ENCODE measurements at places on chromosomes 7 and 10. TPM values are rescaled to one million over a fixed set of nuclear protein-coding genes. Genes with fewer than 3 reads are reported as not detected.
A peak's percentile ranks its signal among the peaks of the same experiment; 100 is the strongest.

The DDIT4 gene
- 1,063 TPM for total RNA-seq

The TRIL gene
- 11.0 TPM for total RNA-seq

The NRG3 gene
- total RNA-seq = not detected

DNA sequence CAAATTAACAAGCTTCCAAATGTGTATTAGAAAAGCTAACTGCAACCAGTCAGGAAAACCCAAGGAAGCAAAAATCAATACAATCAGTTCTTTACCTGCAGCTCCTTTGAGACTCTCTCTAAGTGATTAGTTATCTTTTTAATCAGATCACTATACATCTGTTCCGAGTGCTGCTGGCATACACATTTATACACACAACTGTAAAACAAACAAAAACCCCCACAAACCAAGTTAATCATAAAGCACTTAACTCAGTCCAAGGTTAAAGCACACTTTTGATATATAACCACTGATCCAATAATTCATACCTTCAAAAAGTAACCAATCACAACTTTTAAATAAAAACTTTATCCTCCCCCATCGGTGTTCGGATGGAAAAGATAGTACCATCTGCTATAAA is 25.6 kb downstream of the CACUL1 start:
- peaks cover 69% of the 10 kb centered on the region for H3K4me1 ChIP-seq
- H3K27me3 ChIP-seq = no peaks in the 10 kb centered on the region
- no peaks in the 10 kb centered on the region for H3K36me3 ChIP-seq
- H3K4me3 ChIP-seq = no peak overlapping the region
- DNase-seq = no peak

The ZNF503 gene
- total RNA-seq = 24.6 TPM

DNA sequence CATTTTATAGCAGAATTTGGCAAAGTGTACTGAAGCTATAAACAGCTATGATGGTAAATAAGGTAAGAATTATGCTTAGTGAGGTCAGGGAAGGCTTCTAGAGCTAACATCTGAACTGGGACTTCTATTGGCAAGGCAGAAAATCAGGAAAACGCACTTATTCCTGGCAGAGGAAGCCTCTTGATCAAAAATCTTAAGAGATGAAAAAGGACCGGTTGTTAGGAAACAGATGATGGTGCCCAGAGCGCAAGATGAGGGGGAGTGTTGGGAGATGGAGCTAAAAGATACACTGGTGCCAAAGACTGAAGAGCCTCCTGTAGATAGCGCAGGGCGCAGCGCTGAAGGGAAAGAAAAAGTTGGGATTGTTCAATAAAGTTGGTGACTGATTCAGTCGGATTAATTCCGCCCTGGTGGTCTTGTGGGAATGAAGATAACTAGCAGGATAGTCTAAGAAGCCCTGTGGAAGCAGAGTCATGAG is 550 bp upstream of the CALU start:
- no peak for DNase-seq
- peaks cover 49% of the 10 kb centered on the region for H3K4me1 ChIP-seq
- no peaks in the 10 kb centered on the region for H3K27me3 ChIP-seq
- H3K36me3 ChIP-seq = no peaks in the 10 kb centered on the region

DNA sequence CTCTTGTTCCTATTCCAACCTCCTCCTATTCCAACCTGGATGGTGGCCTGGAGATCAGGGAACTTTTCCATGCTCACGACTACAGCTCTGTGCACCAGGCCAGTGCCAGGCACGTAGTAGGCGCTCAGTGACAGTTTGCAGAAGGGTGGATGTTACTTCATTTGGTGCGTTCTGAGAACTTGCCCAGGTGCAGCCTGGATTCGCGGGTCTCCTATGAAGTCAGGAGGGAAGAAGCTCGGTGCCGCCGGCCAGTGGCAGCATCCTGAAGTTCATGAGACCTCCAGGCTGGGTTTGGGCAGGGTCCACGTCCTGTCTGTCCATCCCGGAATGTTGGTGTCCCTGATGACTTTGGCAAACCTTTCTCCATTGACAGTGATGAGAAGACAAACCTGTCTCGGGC is 21.3 kb downstream of the LHPP start:
- no peak overlapping the region for H3K4me3 ChIP-seq
- no peaks in the 10 kb centered on the region for H3K27me3 ChIP-seq
- DNase-seq = no peak
- no peaks in the 10 kb centered on the region for H3K4me1 ChIP-seq
- no peaks in the 10 kb centered on the region for H3K36me3 ChIP-seq

DNA sequence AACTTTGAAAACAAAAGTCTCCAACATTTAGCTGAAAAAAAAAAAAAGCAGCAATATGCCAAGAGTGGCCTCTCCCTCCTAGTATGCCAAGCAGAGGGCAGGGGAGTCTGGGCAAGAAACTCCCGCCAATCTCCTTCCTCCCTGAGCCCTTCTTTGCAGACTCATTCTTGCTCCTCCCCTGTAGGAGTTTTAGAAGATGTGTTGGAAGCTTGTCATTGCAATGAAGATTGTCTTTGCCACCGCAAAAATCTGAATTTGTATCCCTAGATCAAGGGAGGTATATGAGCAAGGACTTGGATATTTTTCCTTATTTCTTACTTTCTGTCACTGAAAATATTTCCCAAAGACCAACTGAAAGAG is 2.6 kb upstream of the TNS3 start:
- no peaks in the 10 kb centered on the region for H3K36me3 ChIP-seq
- no peaks in the 10 kb centered on the region for H3K27me3 ChIP-seq
- no peak overlapping the region for H3K4me3 ChIP-seq
- H3K27ac ChIP-seq = no peak overlapping the region

The PILRA gene
- total RNA-seq = 8.3 TPM

The PCLO gene
- total RNA-seq = 10.8 TPM

DNA sequence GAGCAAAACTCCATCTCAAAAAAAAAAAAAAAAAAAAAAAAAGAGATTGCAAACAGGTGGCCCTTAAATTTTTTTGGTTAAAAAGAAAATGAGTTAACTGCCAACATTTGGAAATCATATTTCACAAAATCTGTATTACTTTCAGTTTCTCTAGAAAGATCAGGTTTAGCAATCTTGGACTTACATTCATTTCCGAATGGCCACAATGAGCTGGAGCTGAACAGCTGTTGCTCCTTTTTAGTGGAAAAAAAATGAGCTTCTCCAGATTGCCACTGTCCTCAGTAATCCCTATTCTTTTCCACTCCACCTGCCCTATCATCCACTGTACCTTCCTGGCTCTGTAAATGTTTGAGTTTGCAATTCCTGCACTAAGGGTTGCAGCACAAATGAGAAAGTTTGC is 43.6 kb downstream of the RAB11FIP2 start:
- H3K4me1 ChIP-seq = no peaks in the 10 kb centered on the region
- H3K36me3 ChIP-seq = no peaks in the 10 kb centered on the region
- H3K4me3 ChIP-seq = no peak overlapping the region
- no peak for DNase-seq
- H3K27ac ChIP-seq = no peak overlapping the region

The PDLIM1 gene
- 181 TPM for total RNA-seq

The NUDT13 gene
- total RNA-seq = 2.9 TPM

DNA sequence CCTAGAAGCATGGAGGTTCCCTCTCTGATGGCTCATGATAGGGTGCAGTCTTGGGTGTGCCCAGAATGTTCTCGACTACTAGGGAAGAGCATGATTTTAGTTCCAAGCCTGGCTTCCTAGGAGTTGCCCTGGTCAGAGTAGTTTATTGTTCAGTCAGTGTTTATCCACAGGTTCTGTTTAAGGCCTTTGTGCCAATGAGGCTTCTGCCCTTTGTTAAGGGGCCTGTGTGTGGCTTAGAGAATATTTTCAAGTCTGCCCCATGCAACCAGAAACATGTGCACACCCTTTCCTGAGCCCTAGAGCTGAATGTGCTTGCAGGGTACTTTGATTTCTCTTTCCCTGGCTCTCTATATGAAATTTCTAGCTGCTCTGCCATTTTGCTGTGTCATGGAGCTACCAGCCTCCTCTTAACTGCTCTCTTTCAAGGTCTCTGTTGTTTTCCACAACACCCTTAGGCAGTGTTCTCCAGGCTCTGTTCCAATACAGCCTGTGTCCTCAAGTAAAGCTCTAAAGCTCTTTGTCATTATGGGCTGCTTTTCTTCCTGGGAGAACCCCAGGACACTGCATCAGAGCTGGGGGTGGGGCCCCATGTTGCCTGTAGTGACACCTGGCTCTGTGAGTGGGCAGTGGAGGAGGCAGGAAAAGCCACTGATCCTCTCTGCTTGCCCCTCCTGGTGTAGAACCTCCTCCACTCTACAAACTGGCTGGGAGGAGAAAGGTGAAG is 34.1 kb upstream of the TSPAN33 start:
- H3K27ac ChIP-seq = no peak overlapping the region
- no peaks in the 10 kb centered on the region for H3K36me3 ChIP-seq
- H3K4me1 ChIP-seq = no peaks in the 10 kb centered on the region
- H3K4me3 ChIP-seq = no peak overlapping the region

The USP6NL gene
- total RNA-seq = 23.3 TPM

The IFIT1 gene
- 7.4 TPM for total RNA-seq

DNA sequence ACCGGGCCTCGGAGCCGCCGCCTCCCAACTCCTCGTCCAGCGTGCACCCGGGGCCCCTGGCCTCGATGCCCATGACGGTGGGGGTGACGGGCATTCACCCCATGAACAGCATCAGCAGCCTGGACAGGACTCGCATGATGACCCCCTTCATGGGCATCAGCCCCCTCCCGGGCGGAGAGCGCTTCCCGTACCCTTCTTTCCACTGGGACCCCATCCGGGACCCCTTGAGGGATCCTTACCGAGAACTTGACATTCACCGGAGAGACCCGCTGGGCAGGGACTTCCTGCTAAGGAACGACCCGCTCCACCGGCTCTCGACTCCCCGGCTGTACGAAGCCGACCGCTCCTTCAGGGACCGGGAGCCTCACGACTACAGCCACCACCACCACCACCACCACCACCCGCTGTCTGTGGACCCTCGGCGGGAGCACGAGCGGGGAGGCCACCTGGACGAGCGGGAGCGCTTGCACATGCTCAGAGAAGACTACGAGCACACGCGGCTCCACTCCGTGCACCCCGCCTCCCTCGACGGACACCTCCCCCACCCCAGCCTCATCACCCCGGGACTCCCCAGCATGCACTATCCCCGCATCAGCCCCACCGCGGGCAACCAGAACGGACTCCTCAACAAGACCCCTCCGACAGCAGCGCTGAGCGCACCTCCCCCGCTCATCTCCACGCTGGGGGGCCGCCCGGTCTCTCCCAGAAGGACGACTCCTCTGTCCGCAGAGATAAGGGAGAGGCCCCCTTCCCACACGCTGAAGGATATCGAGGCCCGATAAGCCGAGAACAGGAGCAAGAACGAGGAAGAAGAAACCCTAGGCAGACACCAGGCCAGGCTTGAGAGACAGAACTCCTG is 341.5 kb upstream of the GALNT17 start:
- H3K27ac ChIP-seq = no peak overlapping the region
- H3K4me3 ChIP-seq = no peak overlapping the region
- H3K36me3 ChIP-seq = peaks cover 39% of the 10 kb centered on the region
- DNase-seq = no peak

DNA sequence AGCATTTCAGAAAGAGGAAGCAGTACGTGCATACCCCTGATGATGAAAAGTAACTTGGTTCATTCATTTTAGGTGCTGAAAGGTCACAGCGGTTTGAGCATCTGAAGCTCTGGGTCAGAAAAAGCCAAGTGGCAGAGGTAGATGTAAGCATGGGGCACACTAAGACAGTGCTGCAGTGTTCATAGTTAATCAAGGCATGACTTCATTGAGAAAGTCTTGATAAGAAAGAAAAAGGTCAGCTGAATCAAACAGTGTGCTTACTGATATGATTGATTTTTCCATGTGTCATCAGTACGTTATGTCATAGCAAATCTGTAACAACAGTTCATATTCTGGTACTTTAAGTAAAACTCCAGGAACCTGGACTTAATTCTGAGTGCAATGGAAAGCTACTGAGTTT is 107.7 kb upstream of the PCLO start:
- no peak for DNase-seq
- H3K36me3 ChIP-seq = no peaks in the 10 kb centered on the region
- H3K27ac ChIP-seq = no peak overlapping the region
- no peaks in the 10 kb centered on the region for H3K27me3 ChIP-seq
- no peak overlapping the region for H3K4me3 ChIP-seq
- H3K4me1 ChIP-seq = no peaks in the 10 kb centered on the region

DNA sequence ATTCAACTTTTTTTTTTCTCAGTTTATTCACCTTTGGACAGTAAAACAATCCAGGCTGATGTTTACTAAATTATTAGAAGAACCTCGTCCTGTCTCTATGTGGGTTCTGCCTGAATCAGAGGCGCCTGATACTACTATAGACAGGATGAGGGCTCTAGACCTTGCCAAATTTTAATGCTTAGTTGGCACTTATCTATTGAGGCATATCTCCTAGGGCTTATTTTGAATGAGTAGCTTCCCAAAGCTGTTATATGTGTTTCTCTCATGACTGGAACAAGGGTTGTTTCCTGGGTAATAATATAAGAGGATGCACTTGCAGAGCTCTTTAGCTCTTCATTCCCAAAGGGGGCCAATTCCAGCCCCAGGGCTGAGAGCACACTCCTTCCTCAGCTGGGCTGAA is 23.6 kb downstream of the HECW1 start:
- no peak overlapping the region for H3K4me3 ChIP-seq
- no peaks in the 10 kb centered on the region for H3K27me3 ChIP-seq

The TAS2R3 gene
- total RNA-seq = 1.5 TPM

The HOXA13 gene
- 14.5 TPM for total RNA-seq

DNA sequence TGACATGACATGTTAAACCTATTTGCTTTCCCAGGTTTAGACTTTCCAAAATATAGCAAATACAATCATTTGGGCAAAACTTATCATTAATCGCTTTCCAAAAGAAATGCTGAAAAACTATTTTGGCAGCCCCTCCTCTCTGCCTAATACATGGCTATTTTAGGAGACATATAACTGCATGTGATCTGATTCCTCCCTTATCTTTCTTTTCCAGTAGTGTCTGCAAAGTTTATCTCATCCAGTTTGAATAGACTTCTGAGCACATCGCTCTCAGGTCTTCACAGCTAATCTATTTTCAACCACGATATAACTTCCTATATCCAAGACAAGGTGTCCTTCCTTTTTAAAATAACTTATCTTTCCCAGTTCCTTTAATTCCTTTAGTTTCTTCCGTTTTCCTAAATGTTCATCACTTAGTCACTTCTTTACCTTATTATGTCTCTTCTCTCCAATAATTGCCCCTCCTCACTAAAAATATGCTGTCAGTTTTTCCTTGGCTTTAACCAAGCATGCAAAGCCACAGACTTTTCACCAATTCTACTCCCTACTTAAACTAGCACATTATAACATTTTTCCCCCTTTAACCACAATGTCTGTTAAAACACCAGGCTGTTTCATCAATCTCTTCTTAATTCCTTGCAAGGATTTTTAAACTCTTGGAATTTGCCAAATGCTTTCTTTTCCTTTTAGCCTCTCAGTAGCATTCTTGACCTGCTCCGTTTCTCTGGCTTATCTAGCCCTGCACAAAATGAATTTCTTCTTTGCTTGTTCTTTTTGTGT is 24.4 kb downstream of the GNG11 start:
- no peak overlapping the region for H3K4me3 ChIP-seq
- peak overlapping the region; percentile 13 for H3K27ac ChIP-seq
- no peaks in the 10 kb centered on the region for H3K4me1 ChIP-seq
- no peaks in the 10 kb centered on the region for H3K27me3 ChIP-seq
- H3K36me3 ChIP-seq = no peaks in the 10 kb centered on the region

DNA sequence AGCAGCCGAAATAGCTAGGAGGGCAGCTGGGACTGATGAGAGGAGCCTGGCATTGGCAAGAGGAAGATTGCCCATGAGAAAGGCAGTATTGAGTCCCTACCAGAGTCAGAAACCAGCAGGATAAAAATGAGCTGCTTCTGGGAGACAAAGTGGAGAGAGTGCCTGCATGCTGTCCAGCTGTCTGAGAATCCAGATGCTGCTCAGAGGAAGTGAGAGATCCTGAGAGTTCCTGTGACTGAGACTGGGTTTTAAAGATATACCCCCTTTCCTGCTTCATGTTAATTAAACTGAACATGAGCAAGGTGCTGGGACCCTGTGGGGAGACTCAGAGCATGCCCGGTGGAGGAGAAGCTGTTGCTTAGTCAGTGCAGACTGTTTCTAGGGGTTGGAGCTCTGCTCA is 107.5 kb downstream of the KIF20B start:
- no peak for DNase-seq
- no peak overlapping the region for H3K4me3 ChIP-seq
- H3K36me3 ChIP-seq = no peaks in the 10 kb centered on the region
- H3K27me3 ChIP-seq = no peaks in the 10 kb centered on the region
